Tibial nerve (tissue), 4 donors: ENCODE measurements at places on chromosomes 2 and 18. TPM values are rescaled to one million over a fixed set of nuclear protein-coding genes. Genes with fewer than 3 reads are reported as not detected.

DNA sequence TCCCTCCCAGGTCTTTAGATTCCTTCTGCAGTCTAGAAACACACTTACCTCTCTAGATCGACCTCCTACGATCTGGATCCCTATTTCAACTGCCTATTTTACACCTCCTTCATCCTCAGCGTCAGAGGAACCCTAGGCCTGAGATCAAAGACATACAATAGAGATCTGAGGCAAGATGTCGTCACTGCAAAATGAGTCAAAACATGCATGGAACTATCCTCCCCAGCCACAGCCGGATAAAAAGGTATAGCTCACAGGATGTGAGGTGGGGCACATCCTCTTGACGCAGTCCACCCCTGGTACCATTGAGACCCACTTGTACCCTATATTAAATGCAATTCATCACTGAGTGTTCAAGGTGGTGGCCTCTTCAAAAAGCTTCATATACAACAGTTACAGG is 63.7 kb upstream of the DNAJC10 start:
- no peak for DNase-seq
- H3K27me3 ChIP-seq, result no peaks in the 10 kb centered on the region
- H3K4me3 ChIP-seq, result no peak overlapping the region
- H3K4me1 ChIP-seq, result peaks cover 11% of the 10 kb centered on the region

Gene RAB17
- 2.1 TPM for total RNA-seq

- no peak overlapping the region for H3K27ac ChIP-seq
- H3K36me3 ChIP-seq, result no peaks in the 10 kb centered on the region
- H3K4me1 ChIP-seq, result no peaks in the 10 kb centered on the region
Observed at GRCh38 chr18:29840089-29840488, 1202.5 kb downstream of the DSC3 start.

GRCh38 chr2:139080244-139080643 is 300.1 kb upstream of the NXPH2 start:
- H3K4me3 ChIP-seq, result no peak overlapping the region
- no peaks in the 10 kb centered on the region for H3K4me1 ChIP-seq
- H3K27me3 ChIP-seq, result no peaks in the 10 kb centered on the region
- DNase-seq, result no peak
- H3K27ac ChIP-seq, result no peak overlapping the region
- no peaks in the 10 kb centered on the region for H3K36me3 ChIP-seq

Gene KIAA2012
- total RNA-seq, result not detected

DNA sequence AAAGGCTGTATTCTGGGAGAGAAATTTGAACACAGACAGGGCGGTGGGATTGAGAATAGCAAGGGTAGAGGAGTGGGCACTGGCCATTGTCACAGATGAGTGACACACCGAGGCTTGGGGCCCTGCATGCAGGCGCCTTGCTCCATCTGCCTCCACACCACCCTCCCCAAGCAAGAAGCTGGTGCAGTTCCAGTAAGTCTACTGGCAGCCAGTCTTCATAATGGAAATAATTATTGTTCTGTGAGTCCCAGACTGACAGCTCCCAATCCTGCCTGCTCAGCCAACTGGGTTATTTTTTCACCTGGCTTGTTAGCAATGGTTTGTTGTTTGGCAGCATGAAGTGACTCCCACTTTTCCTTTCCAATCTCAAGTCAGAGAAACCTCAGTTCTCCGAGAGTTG is 13.0 kb downstream of the TTC32 start:
- H3K27me3 ChIP-seq, result no peaks in the 10 kb centered on the region
- H3K27ac ChIP-seq, result no peak overlapping the region
- no peaks in the 10 kb centered on the region for H3K36me3 ChIP-seq

Gene PLEK
- total RNA-seq, result 9.2 TPM

GRCh38 chr18:6557057-6557769 is 142.5 kb upstream of the L3MBTL4 start:
- no peaks in the 10 kb centered on the region for H3K27me3 ChIP-seq
- H3K4me3 ChIP-seq, result no peak overlapping the region
- peak; percentile 29 for DNase-seq
- no peak overlapping the region for H3K27ac ChIP-seq
- H3K36me3 ChIP-seq, result no peaks in the 10 kb centered on the region

Gene ZBTB7C
- 68.4 TPM for total RNA-seq
